Left lobe of liver (tissue), 2 donors: ENCODE measurements at places on chromosomes 11 and 22.

DNA sequence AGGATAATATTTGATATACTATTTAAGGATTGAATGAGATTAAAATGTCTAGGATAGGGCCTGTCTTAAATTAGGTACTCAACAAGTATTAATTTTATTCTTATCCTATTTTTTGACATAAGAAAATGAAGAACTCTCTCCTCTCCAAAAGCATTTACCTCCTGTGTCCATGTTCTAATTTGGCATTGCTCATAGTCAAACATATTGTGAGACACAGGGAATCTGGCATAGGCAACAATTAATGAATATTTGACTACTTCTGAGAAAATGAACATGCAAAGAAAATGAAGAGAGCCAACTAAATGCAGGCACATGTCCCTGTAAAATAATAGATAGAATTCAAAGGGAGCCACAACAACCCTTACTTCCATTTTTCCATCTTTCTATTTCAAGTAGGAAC lies 198.5 kb upstream of the C11orf87 start:
- DNase-seq = no peak

DNA sequence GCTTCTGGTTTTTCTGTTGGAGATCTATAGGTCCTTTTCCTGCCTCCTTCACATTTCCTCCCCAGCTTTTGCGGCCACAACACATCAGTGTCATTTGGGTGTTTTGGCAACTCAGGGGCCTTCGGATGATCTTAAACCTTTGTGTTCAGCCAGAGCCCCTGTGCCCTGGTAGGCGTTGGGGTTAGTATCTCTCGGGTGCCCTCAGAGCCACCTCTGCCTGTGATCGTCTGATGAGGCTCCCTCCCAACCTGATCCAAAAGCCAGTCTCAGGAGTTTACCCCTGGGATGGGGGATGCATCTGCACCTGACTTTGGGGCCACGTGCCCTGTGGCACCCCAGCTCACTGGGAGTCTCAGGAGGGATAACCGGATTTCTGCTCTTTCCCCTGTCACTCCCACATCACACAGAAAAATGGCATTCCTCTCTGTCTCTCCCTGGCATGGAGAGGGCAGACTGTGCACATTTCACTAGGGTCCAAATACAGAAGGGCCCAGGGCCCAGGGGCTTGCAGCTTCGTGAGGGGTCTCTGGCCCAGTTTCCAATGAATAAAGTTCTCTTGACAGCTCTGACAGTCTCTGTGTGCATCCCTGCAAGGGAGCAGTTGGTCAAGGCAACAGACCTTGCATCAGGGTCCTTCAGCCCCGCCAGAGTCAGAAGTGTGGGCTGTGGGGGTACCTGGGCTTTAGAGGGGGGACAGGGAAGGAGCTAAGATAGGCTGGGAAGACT lies 2.6 kb downstream of the RNF26 start:
- no peak for DNase-seq

DNA sequence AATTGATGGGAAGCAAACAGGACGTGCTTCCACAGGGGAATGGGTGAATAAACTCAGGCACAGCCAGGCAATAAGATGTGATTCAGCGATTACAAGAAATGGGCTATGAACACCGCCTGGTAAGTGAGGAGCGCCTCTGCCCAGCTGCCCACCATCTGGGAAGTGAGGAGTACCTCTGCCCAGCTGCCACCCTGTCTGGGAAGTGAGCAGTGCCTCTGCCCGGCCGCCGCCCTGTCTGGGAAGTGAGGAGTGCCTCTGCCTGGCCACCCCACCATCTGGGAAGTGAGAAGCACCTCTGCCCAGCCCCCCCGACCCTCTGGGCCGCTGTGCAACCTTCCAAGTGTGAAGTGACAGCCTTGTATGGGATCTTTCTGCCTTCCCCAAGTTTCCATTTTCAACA lies 73.2 kb upstream of the PRR5 start:
- no peak for DNase-seq

GRCh38 chr11:124807660-124808270 lies 7.6 kb upstream of the MSANTD2 start:
- DNase-seq = no peak

- DNase-seq = no peak
Measured at GRCh38 chr11:88418508-88418907, 81.0 kb upstream of the CTSC start.

- no peak for DNase-seq
Measured at GRCh38 chr11:134245434-134245833, 7.7 kb downstream of the THYN1 start.

DNA sequence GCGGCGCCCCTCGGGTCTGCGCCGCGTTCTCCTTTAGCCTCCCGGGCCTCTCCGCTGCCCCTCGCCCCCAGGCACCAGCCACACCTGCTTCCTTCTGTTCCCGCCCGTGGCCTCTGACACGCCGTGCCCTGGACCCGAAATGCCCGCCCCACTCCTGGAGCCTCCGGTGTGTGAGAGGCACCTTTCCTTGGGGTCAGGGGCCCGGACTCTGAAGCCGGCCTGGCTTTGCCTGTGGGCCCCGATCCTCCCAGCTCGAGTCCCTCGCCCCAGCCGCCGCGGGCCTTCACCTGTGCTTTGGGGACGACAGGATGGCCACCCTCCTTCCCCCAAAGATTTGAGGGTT lies 661 bp upstream of the CDPF1 start:
- no peak for DNase-seq

DNA sequence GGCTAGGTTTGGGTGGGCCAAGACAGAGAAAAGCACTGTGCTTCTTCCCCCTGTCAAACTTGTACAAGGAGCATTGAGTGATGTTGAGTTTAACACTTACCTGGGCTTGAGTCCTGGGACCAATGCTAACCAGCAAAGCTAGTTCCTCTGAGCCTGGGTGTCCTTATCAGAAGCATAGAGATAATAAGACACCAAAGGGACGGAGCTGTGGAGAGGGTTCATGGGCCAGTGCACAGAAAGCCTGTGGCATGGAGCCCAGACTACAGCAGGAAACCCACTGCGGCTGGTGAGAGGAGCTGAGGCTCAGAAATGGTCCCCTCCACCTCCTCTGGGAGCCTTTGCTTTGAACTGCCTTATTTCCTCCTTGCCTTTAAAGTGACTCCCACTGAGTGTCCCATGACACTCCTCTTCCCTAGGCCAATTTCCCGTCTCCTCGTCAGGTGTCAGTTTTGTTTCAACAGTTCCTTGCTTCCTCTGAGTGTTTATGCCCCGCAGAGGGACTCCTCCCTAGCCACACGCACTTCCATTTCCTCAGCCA lies 9.4 kb downstream of the SLCO2B1 start:
- no peak for DNase-seq

GRCh38 chr11:91244912-91245311 lies 979.7 kb upstream of the FAT3 start:
- no peak for DNase-seq

DNA sequence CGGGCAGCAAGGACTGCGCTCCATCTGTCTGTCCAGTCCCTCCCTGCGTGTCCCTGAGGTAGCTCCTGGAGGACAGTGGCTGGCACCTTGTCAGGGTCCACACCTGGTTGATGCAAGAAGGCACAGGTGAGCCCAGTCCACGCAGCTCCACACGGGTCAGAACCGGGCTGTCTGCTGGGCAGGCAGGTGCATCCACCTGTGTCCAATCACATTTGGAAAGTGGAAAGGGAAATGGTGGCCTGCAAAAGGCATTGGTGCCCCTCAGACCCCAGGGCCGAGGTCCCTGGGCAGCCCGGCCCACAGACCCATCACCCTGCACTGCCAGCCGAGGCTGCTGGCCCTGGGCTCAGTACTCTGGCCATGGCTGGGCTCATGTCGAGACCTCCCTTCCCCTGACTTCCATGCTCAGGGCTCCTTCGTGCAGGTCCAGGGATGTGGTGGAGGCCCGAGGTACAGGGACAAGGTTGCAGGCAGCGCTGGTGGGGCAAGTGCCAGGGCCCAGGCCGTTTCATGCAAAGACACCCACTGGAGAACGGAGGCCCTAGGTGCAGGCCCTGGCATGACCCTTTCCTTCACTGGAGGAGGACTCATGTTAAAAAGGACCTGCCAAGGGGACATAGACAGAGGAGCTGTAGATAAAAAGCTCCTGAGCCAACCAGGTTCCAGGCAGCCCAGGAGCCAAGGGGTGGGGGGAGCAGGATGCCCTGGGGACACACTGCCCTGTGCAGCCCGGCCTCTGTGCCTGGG lies 38.9 kb upstream of the TH start:
- peak; percentile 41 for DNase-seq

GRCh38 chr22:22855617-22856308 lies 31.9 kb upstream of the IGLL5 start:
- DNase-seq = no peak

DNA sequence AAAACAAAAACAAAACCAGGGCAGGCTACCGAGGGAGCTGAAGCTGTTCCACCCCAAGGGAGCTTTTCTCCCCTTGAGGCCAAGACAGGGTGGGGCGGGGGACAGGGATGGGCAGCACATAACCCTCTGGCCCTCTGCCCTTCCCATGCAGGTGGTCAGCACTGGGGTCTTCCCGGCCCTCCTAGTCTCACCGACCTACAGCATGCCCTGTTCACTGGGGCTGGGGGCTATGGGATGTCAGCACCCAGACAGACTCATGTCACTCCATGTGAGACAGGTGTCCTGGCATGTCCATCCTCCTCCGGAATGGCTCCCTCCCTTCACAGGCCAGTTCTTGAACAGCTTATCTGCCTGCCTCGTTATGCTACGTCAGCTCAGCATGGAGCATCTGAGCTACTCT lies 51.7 kb downstream of the DSCAML1 start:
- DNase-seq = no peak

DNA sequence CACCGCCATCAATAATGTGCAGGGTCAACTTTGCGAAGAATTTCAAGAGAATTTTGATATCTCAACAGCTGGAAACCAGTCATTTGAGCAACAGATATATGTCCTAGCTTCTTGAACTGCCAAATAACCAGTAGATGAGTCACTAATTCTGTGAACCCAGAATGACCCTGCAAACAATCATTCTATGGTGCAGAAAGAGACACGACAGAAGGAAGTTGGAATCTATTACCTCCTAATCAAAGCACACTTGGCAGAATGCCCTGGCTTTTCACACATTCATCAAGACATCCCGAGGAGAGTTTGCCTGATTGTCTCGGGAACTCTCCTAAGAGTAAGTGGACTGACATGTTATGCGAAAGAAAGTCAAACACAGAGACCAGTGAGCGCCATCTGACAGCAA lies 621.1 kb downstream of the OPCML start:
- DNase-seq = no peak

- DNase-seq = no peak
Measured at GRCh38 chr11:115123641-115124040, 380.6 kb downstream of the CADM1 start.

- no peak for DNase-seq
Measured at GRCh38 chr22:37298748-37299495, 16.6 kb downstream of the CYTH4 start.

DNA sequence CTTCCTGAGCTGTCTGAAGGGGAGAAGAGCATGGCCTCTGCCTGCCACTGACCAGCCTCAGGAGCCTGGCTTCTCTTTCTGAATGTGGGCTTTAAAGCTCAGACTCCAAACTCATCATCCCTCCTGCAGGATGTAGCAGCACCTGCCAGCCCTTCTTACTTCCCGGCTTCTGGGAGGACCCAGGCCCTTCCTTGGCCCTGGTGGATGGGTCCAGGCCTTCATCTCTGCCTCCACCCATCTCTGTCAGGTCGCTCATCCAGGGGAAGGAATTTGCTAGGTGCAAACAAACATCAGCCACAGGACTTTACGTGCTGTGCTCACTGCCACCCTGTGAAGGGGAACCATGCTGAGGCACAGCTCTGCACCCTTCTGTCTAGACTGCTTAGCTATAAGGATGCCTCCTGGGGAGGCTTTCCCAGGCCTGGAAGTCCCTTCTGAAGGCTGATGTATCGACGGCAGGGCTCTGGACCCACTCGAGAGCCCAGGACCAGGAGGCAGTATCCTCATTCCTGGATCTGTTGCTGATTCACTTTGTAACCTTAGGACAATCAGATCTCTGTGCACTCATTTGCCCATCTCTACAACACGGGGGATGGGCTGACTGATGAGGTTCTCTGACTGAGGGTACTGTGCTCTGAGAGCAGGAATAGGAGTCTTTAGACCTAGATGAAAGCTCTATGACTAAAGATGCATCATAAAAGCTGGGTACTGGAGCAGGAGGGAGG lies 30.9 kb downstream of the USP35 start:
- DNase-seq = peak; percentile 30

DNA sequence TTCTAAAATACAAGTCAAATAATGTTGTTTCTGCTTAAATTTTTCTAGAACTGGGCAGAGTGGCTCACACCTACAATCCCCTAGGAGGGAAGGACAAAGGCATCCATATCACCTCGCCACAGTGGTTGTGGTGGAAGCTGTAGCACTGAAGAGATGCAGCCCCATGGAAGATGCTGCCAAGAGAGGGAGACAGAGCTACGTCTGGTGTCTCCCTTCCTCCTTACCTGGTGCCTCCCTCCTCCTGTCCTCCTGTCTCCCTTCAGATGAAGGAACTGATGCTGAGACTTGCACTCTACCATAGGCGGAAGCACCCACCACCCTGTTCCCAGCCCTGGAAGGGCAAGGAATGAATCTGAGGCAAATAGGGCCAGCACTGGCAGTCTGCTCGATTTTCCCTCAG lies 22.3 kb downstream of the MMP27 start:
- DNase-seq = no peak

DNA sequence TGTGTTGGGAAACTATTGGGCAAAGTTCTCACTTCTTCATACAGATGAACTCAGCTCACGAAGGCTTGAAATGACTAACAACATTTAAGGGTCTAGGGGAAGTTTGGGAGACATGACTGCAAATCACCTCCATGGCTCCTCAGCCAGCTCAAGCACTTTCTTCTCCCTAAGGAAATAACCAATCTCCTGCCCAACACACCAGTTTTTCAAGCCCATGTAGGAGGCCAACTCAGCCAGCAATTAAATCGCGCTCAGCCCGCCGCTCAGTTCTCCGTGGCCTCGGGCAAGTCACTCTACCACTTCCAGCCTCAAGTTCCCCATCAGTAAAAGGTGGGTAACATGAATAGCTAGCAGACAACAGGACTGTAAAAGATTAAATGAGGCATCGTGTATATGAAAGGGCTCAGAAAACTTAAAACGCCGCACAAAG lies 796 bp downstream of the POLDIP3 start:
- DNase-seq = no peak
